HCT116 (cell line): ENCODE measurements at places on chromosomes 6 and 20. TPM values are rescaled to one million over a fixed set of nuclear protein-coding genes. Genes with fewer than 3 reads are reported as not detected.

GRCh38 chr6:137165375-137166246 is 7.8 kb downstream of the IL22RA2 start:
- peak; percentile 6 for DNase-seq

FERMT1 gene
- total RNA-seq = 34.9 TPM

DNA sequence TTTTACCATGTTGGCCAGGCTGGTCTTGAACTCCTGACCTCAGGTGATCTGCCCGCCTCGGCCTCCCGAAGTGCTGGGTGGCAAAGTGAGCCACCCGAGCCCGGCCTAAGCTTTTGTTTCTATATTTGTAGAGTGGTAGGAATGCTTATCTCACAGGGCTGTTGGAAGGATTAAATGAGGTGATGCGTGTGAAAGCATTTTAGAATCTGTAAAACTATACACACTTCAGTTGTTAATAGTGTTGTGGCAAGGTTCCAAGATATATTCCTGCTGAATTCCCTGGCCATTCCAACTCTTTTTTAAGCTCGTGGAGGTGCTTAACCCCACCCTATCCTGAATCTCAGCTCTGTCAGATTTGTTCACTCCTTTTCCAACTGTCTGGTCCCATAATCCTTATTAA is 89.9 kb upstream of the AKIRIN2 start:
- DNase-seq = no peak

RAET1E gene
- total RNA-seq = 3.9 TPM

RIPOR2 gene
- total RNA-seq = 0.44 TPM

DNA sequence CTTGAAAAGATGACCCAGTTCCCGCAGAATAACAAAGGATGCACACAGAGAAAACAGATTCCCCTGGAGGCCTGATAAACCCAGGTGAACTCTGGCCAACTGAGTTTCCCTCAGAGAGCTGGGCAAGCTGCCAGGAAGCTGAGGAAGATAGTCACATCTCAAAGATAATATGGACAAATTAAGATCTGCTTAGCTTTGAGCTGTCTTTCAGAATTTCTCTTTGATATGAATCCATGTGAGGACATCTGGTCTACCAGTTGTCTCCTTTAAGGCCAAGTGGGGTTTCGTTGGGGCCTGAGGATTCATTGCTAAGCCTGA is 59.5 kb downstream of the ID4 start:
- no peak for DNase-seq

DNA sequence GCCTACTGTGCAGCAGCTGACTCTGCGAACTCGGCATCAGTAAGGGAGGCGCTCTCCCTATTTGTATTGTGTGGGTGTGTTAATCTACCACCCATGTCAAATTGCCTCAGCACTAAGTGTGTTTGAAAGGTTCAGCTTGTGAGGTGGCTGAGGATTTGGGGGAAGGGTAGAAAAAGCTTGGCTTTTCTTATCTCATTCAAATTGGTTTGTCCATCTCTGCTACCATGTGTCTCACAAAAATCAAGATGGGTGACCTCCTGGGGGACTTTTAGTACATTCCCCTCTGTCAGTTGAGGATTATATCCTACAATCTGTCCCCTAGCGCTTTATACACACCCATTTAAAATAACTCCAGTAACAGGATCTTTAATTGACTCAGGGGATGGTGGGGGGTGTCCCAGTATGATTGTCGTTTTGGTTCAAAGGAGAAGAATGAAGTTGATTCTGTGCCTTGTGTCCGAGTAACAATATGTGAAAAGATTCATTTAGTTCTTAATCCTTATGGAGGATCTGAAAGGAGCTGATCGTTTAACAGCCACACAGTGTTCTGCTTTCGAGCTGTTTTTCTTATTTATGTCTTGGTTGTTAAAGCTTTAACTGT is 609.6 kb downstream of the PKHD1 start:
- no peak for DNase-seq

BNIP5 gene
- total RNA-seq = not detected

KCNB1 gene
- 0.79 TPM for total RNA-seq

GRCh38 chr6:72930556-72931132 is 294.7 kb downstream of the KHDC1L start:
- DNase-seq = no peak

DNA sequence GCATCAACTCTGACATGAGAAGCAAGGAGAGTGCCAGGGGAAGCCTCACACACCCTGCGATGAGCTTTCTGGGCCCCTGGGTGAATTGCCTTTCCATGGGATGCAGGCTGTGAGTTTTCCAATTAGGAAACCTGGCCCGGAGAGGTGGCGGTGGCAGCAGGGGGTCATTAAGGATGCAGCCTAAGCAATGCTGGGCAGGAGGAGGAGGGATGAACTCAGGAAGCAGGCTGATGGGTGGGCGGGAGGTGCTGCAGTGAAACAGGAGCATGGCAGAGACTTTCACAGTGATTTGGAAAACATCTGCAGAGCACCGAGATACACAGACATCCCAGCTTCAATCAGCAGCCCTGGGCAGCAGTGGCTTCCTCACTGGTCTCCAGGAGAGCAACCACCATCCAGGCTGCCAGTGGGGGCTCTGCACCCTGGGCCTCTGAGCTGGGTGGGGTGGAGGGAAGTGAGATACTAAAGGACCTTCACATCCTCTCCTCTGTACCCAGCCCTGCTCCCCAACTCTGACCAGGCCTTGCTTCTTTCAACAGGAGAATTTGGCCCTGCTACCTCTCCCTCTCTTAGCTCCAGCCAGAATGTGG is 44.9 kb downstream of the LRFN2 start:
- DNase-seq = no peak
